Lower leg skin (tissue), 4 donors: ENCODE measurements at places on chromosomes 6 and 20.

GRCh38 chr6:23705697-23706096 is 420.3 kb upstream of the NRSN1 start:
- DNase-seq: no peak

GRCh38 chr6:118146584-118146983 is 239.5 kb downstream of the SLC35F1 start:
- DNase-seq: no peak

GRCh38 chr20:6765469-6766058 is 1.9 kb upstream of the BMP2 start:
- no peak for DNase-seq

DNA sequence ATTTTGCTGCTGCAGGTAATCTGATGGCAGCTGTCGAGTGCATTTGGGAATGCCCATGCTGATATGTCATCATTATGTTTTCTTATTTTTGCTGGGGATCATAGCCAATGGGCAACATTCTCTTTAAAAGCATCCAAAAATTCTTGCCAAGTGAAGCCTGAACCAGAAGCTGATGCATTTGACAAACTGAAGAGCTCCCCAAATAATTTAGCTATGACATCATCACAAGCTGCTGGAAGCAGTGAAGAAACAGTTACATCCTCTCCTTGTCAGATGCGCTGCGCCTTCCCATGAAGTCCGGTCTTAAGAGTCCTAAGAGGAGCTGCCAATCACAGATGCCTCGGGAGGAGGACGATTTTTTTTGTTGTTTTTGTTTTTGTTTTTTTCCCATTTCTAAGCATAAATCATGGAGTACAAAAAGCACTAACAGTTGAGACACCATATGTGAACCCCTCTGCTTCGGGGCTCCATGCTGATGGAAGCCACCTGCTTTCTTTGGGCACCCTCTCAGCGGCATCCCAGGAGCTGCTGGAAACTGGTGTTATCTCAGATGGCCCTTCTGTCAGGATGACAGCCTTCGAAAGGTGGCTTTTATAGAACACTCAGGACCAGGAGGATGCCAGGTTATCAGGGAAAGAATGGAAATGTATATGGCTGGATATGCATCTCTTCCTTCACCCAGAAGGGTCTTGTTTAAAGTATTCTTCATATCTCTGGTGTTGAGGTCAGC is 56.1 kb upstream of the FOXQ1 start:
- DNase-seq: no peak

GRCh38 chr6:125827788-125828320 is 37.1 kb downstream of the NCOA7 start:
- no peak for DNase-seq

GRCh38 chr20:9269280-9269971 is 200.5 kb downstream of the PLCB4 start:
- DNase-seq: no peak

- DNase-seq: no peak
These were observed 28.9 kb downstream of the HTR1E start for GRCh38 chr6:86966271-86966670.

DNA sequence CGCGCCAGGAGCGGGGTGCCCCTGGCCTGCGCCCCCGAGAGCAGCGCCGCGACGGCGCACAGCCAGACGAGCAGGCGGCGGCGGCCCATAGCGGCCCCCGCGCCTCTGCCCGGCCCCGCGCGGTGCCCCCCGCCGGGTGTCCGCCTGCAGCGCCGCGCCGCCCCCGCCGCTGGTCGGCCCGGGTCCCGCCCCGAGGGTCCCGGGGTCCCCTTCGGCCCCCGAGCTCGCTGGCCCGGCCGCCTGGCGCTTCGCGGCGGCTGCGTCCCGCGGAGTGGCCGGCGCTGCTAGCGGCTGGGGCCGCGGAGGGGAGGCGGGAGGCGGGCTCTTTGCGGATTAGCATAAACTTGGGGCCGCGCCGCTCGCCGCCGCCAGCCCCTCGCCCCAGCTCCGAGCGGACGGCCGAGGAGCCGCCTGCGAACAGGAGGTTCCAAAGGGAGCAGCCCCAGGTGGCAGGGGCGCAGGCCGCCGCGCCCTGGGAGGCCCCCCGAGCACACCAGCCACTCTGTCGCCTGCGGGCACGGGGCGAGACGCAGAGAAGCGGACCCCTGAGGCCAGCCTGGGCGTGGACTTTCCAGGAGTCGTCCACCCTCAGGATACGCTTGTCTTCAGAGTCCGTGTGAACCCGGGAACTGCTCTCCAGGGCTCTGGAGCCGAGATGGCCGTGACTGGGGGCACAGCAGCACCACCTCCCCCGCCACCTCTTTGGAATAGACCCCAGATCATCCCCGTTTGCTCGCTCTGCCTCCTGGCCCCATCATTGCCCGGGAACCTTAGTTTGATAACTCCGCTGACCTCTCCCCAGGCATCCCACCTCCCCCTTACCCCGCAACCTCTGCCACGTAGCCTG is at the start of gene EMILIN3:
EMILIN3 (minus strand) TSS at position 273 of the 847 bp plus-strand sequence; CDS start at position 89, 184 bp downstream.
- no peak for DNase-seq

DNA sequence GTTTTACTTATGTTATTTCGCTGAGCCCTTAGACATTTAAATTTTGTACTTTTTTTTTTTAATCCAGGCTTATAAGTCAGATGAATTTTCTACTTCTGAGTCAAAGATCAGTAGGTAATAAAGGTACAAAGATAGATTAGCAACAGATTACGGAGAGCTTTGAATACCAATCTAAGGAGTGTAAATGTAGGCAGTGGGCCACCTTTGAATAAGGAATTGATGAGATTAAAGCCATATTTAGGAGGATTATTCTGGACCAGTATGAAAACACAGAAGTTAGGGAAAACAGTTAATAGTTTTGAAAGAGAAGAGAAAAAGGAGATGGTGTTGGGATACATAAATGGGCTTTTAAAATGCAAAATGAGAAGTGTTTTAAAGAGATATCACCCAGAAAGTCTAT is 117.6 kb downstream of the SLC16A10 start:
- no peak for DNase-seq

GRCh38 chr6:138382498-138383265 is 5.0 kb downstream of the SMIM28 start:
- no peak for DNase-seq

DNA sequence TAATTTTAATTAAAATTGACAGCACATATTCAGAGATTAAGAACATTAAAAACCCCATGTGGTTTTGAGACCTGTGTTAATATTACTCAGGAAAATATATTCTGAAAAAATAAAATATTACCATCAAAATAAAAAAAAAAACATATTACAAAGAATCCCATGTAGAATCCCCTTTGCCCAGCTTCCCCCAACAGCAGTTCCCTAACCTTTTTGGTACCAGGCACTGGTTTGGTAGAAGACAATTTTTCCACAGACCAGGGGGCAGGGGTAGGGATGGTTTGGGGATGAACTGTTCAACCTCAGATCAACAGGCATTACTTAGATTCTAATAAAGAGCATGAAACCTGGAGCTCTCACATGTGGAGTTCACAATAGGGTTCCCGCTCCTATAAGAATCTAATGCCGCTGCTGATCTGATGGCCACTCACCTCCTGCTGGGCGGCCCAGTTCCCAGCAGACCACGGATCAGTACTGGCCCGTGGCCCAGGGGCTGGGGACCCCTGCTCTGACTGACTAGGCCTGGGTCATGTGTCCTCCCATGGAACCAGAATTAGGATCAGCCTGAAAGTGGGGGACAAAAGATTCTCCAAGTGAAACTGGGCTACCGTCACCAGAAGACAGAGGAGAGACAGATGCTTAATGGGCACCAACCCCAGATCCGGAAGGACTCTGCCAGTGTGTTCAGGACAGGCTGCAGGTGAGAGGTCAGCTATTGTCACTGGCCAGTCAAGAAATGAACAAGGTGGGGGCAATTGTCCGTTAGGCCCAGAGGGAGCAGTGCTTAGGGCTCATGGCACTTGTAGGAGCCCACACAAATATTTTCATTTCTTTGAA is 235.5 kb downstream of the PREX1 start:
- no peak for DNase-seq

DNA sequence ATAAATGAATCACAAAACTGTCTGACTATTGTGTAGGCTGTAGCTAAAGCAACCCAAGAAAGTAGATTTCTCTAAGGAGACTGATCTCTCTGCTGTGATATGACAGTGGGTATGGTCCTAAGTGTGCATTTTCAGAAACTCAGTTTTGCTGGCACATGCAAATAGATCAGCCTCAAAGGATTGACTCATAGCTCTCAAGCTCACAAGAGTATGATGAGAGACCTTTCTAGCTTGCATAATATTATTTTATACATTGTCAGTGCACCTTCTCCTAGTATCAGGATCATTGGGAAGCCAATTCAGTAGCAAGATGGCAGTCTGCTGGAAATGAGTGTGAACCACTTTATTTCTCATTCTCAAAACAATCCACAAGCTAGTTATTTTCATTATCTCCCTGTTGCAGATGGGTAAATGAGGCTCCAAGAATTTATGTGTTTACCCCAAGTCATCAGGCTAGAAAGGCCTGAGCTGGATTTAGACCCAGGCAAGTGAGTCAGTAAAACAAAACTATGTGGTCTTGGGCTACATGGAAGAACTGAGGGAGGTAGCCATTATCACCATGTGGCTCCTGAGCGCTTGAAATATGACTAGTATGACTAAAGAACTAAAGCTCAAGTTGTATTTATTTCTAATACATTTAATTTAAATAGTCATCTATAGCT is 27.9 kb upstream of the PLCB4 start:
- DNase-seq: no peak

- no peak for DNase-seq
These were observed 55.0 kb downstream of the DAAM2 start for GRCh38 chr6:39847221-39847620.

GRCh38 chr20:454951-455350 is 7.4 kb downstream of the TBC1D20 start:
- peak; percentile 5 for DNase-seq

GRCh38 chr6:157519255-157520116 is 138.5 kb downstream of the ZDHHC14 start:
- no peak for DNase-seq
